Lung microvascular endothelial cell (primary cell): ENCODE measurements at places on chromosomes 4 and X.
A peak's percentile ranks its signal among the peaks of the same experiment; 100 is the strongest.

DNA sequence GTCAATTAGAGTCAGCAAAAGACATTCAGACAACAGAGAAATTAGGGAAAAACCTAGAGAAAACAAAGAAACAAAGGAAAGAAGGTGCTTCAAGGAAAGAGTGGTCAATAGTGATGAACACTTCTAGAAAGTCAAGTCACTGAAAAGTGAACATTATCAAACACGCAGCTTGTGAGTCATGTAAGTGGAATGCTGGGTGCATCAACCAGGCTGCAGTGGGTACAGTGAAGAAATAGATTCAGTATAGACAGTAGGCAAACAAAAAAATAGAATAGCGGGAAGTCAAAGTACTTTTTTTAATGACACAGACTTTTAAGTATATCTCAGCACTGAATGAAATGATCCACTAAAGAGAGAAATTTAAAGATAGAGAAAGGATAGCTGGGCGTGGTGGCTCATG, 245.8 kb downstream of the ARHGAP24 start:
- DNase-seq: peak; percentile 45

GRCh38 chr4:171785388-171785787, 27.8 kb upstream of the GALNTL6 start:
- DNase-seq: no peak

DNA sequence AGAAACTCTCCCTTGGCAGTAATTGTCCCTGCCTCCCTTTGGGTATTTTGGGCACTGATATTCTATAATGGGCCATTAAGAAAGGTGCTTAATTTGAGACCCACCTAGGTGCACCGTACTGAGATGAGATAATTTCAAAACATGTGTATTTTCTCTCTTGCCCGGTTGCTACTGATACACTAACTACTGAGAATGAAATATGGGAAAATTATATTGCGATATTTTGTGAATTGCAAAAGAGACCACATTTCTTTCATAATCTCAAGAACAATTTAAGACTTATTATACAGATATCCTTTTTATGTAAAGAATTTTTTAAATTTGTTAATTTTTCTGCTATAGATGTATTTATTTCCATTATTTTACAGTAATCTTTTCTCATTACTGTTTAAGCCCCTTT, 284.9 kb downstream of the ADGRL3 start:
- DNase-seq: no peak

DNA sequence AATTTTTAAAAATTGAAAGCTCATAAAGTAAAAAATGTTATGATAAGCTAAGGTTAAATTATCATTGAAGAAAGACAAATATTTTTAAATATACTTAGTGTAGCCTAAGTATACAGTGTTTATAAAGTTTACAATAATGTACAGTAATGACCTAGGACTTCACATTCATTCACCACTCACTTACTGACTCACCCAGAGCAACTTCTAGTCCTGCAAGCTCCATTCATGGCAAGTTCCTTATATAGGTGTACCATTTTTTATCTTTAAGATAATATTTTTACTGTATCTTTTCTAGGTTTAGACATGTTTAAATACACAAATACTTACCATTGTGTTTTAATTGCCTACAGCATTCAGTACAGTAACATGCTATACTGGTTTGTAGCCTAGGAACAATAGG, 112.3 kb upstream of the RADX start:
- DNase-seq: no peak

- DNase-seq: peak; percentile 91
Observed at GRCh38 chr4:185183622-185184281, 20.0 kb downstream of the CFAP97 start.

GRCh38 chr4:666436-666810, 7.7 kb downstream of the ATP5ME start:
- no peak for DNase-seq

- DNase-seq: no peak
Observed at GRCh38 chrX:19750783-19751467, 136.5 kb downstream of the SH3KBP1 start.

DNA sequence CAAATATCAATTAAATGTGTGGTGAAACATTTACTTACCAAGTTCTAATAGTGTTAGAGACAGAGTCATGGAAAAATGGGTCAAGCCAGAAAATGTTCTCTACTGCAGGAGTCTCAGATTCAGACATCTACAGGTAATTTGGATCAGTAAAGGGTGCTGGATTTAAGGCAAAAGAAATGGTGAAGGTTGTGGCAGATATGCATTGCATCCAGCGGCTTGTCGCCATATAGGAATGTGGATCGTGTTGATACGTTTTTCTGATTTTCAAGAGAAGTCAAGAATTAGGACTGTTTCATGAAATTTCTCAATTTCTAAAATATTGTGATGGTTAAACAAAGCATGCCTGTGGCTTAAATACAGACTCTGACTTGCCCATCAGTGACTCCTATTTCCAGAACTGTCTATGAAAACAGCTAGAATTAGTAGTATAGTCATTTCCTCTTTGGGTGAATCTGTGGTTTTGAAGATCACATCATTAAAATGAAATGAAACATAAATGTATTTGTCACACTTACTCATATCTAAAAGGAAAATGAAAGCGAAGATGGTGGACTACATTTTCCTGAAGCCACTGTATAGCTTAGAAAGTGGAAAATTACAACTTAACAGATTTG, 110.1 kb upstream of the VEGFC start:
- peak; percentile 87 for DNase-seq

DNA sequence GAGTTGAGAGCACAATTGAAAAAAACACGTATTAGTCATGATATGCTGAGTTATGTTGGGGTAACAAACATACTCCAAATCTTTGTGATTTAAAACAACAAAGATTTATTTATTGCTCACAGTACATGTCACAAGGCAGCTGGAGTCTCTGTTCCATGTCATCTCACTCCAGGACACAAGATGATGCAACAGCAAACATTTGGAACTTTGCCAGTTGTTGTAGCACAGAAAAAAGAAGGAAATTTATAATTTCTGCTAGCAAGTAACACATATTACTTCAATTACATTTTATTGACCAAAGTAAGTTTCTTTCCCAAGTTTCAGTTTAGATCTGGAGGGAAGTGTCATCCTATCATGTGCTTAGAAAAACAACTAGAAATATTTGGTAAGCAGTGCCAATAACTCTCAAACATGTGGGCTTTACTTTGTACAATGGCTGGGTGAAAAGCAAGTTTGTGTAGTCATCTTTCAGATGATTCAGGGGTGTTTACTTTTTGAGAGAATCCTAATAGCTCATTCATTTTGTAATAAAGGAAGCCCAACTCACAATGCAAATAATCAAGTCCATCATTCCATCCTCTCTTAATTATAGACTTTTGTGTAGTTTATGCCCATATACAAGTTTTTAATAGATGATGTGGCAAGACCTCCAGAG, 452.3 kb downstream of the ZIC3 start:
- DNase-seq: no peak

DNA sequence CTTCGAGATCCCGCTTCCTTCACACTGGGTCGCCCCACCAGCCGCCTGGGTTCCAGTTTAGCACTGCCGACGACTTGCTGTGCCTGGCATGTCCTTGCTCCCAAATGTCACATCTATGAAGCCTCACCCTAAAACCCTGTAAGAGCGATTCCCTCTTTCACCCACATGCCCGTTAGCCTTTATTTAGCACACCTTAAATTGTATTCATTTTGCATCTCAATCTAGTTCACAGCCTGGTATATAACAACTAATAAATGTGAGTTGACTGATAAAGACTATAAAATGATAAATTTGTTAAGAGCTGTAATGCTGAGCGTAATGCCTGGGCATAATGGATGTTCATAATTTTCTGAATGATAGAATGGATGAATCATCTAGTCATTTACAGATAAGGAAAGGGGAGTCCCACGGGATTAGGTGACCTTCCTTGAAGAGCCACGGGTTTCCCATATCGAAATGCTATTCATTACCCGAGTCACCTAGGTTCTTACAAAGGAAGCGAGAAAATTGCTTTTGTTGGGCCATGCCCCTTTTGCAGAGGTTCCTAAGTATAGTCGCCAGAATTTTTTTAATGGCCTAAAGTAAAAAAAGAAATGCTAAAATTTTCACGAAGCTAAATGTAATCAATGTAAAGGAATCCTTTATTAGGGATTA, 1.1 kb upstream of the AP1S2 start:
- no peak for DNase-seq

- no peak for DNase-seq
Observed at GRCh38 chr4:163542275-163542674, 47.8 kb downstream of the TMA16 start.

- peak; percentile 76 for DNase-seq
Observed at GRCh38 chrX:25144043-25144940, 128.5 kb upstream of the ARX start.

DNA sequence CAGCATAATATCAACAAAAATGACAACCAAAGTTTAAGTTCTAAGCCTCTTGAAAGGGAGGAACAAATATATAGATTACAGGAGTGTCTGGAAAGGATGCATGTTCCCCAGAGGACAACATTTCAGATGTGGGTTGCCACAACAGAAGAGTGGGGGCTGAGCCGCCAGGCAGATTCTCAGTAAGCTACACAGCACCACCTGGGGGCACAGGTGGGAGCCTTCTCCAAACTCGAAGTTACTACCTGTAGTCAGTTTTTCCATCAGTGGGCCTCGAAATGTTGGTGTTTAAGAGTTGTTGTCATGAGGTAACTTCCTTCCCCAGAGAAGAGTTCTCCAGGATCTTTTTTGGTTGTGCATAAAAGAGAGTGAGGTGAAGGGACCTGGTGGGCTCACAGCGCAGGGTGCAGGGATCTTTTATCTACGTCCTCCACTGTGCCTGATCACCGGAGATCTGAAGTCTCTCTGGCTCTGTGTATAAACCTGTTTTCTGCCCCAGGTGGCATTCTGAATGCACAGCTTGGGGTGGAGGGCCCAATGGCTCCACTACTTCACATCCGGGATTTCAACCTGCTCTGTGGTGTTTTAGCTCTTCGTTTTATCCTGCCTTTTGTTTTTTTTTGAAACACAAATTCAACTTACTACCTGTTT, 58.4 kb upstream of the STS start:
- peak; percentile 57 for DNase-seq

DNA sequence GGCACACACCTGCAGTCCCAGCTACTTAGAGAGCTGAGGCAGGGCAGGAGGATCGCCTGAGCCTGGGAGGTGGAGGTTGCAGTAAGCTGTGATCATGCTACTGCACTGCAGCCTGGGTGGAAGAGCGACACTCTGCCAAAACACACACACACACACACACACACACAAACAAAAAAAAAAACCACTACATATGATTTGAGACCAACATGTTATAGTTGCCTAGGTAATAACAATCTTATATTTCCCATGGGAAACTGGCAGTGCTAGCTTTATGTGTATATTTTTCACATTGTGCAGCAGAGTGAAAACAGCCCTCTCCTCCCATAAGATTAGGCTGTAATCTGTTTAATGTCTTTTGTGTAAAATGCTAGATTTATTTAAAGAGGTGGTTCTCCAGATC, 3.1 kb upstream of the FAM241A start:
- no peak for DNase-seq

GRCh38 chr4:71429106-71429505, 90.3 kb downstream of the SLC4A4 start:
- DNase-seq: no peak

DNA sequence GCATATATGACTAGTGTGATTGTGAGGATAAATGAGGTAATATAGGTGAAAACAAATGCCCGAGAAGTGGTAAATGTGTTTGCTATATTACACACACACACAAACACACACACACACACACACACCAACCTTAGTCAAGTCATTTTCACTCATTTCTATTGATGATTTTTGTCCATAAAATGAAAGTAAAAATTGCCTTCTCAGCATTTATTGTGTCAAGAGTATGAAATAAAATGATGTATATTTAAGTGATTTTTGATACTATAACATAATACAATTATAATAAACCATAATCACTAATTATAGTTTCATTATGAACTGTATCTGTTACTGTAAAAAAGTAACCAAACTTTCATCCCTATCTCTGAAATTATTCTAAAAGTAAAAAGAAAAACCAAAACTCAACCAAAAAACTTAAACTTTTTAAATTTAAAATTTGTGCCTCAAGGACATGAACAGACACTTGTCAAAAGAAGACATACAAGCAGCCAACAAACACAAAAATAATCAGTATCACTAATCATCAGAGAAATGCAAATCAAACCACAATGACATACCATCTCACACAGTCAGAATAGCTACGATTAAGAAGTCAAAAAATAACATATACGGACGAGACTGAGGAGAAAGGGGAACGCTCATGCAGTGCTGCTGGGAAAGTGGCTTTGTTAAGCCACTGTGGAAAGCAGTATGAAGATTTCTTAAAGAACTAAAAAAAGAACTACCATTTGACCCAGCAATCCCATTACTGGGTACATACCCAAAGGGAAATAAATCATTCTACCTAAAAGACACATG, 601.0 kb downstream of the TMA16 start:
- no peak for DNase-seq

- peak; percentile 16 for DNase-seq
Observed at GRCh38 chrX:70769659-70770227, 138.8 kb downstream of the TEX11 start.

- no peak for DNase-seq
Observed at GRCh38 chrX:134692233-134692632, 34.0 kb upstream of the PLAC1 start.

DNA sequence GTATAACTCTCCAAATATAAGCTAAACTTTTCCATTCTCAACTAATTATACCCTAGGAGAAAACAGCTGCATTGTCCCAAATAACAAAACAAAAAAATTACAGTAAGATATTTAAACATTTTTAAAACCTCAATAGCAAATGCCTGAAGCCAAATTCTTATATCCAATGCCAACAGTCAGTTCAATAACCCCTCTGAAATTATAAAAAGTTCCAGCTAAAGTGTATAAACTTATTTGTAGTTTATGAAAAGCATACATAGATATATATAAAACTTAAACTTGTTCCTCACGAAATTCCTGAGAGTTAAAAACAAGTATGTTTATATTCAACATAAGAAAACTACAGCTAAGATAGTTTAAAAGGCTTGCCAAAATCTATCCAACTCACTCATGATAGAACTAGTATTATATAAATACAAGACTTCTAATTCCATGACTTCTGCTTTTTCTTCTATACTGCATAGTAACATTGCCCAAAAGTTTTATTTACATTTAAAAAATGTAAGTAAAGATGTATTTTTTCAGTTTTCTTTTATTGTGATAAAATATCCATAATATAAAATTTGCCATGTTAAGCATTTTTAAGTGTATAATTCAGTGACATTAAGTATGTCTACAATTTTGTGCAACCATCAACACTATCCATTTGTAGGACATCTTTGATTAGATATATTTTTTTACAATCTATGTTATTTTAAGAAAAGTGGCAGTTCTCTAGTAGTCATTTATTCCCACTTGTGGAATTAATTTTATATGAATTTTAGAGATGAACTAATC, 72.8 kb downstream of the PPA2 start:
- DNase-seq: no peak

GRCh38 chrX:47327902-47328301, 42.5 kb upstream of the ZNF157 start:
- DNase-seq: no peak

- DNase-seq: peak; percentile 20
Observed at GRCh38 chrX:119692191-119693039, 553 bp downstream of the SEPTIN6 start.

DNA sequence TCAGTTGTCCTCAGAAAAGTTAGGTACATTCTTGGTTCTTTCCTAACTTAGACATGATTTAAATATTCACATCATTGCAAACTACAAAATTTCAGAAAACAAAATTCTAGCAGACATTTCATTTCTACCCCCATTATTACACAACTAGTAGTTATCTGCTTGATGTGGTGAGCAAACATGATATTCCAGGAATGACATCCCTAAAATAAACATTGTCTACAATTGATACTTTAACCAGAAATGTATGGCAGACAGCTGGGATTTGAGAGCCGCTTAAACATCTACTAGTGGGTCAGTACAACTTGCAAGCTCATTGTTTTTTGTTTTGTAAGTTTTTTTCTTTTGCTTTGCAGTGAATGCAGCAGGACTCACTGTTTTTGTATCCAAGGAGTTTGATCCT, 32.1 kb upstream of the AMBN start:
- DNase-seq: no peak
